Inflammatory macrophage treated with lipopolysaccharide for 4 hours (primary cell): ENCODE measurements at places on chromosomes 5 and 9.

GRCh38 chr5:144864118-144864517 is 693.4 kb downstream of the KCTD16 start:
- DNase-seq: no peak

DNA sequence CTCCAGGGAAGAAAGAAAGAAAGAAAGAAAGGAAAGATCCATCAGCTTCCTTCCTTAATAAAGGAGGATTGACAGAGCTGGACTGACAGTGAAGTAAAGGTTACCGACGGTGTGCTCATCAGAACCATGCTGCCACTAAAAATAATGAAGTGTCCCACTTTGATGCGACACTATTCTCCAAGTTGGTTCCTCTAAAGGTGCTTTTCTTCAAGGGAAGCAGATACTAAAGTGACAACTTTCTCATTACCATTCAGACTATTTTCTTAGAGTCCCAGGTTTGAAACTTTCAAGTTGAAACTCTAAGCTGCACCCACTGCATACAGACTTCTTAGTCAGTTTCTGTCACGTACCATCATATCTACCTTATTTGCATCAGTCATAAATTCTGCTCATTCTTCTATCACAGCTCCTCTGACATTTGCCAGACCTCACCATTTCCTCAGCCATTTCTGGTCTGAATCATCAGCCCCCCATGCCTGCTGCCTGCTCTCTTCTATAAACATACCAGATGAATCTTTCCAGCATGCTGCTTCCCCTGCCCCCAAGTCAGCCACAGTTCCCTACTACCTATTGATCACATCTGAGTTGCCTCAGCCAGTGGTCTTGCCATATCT is 177.6 kb downstream of the DEPDC1B start:
- peak; percentile 54 for DNase-seq

GRCh38 chr9:128025736-128026135 is 41.4 kb downstream of the NAIF1 start:
- DNase-seq: no peak

DNA sequence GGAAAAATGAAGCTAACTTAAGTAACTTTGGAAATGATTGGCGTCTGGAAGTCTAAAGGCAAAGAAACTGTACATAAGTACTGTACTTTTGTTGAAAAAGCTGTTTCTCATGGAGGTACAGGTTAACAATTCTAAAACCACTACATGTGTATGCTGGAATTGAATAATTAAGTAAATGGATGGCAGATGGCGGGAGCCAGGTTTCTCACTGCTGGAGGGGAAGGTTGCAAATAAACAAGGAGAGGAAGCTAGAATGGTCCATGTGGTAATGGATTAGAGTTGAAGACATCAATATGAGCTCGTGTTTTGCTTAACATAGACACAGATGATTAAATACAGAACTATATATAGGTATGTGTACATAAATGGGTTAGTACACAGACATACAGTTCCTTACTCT is 43.2 kb upstream of the ASTN2 start:
- no peak for DNase-seq

DNA sequence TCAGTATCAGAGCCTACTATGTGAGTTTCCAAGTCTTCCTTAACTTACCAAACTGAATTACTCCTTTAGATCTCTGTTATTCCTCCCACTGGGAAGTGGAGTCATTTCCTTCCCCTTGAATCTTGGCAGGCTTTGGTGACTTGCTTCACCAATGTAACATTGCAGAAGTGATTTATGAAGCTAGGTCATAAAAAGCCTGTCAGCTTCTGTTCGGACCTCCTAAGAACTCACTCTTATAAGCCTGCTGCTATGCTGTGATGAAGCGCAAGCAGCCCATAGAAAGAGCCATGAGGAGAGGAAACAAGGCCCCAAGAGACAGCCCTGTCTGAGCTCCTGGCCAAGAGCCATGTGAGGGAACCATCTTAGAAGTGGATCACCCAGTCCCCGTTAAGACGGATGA is 14.2 kb upstream of the FOXB2 start:
- no peak for DNase-seq

DNA sequence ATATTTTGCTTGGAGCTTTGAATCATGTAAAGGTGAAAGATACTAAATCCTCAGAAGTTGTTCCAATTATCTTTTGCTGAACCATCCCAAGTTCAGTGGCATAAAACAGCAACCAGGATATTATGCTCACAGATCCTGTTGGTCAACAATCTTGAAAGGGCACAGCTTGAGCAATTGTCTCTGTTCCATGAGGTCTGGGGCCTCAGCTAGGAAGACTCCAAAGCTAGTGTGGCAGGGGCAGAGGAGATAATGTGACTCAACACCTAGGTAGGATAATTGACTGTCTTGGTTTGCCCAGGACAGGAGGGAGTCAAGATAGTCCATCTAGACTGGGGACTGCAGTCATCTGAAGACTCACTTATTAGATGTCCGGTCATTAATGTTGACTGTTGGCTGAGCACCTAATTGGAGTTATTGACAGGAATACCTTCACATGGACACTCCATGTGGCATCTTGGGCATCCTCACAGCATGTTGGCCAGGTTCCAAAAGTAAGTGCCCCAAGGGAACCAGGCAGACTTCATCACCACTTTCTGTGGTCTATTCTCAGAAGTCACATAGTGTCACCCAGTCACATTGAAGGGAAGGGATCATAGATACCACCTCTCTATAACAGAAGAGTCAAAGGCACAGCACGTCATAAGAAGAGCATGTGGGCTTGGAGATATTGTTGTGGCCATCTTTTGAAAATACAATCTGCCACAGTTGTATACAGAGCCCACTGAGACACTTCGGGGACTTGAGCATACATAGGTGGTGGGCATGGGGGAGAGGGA is 88.4 kb upstream of the GPBP1 start:
- DNase-seq: no peak

DNA sequence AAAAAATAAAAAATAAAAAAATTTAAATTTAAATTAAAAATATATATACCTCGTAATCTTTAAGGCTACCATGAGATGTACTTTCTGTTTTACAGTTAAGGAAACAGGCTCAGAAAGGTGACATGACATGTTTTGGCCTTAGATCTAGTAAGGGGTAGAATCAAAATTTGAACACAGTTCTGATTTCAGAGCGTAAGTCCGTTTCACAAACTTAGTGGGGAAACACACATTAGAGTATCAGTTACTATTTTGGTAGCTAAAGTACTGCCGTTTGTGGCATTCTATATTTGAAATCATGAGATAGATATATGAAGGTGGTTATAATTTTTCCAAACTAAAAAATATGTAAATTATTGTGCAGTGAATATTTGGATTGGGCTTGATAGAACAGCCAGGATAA is 186.2 kb downstream of the DENND1A start:
- no peak for DNase-seq

GRCh38 chr5:122264610-122265009 is 47.4 kb upstream of the SNCAIP start:
- no peak for DNase-seq

DNA sequence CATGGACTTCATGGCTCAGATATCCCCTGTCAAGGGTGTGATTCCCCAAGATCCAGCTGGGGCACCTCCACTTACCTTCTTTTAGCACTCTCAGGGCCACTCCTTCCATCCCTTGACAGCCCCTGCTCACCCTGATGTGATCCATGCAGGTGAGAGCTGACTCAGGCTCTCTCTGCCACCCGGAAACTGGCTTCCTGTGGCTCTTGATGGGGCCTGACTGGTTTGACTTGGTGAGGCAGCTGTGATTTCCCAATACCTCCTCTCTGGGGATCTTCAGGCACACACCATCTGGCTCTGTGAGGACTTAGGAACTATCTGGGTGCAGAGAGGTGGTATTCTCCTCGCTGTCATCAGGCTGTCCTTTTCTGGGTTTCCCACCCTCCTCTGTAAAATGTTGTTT is 7.9 kb upstream of the FAT2 start:
- DNase-seq: no peak

GRCh38 chr9:2120926-2121689 is 106.0 kb downstream of the SMARCA2 start:
- no peak for DNase-seq

GRCh38 chr5:140553657-140554056 is 3.6 kb downstream of the SRA1 start:
- peak; percentile 58 for DNase-seq

DNA sequence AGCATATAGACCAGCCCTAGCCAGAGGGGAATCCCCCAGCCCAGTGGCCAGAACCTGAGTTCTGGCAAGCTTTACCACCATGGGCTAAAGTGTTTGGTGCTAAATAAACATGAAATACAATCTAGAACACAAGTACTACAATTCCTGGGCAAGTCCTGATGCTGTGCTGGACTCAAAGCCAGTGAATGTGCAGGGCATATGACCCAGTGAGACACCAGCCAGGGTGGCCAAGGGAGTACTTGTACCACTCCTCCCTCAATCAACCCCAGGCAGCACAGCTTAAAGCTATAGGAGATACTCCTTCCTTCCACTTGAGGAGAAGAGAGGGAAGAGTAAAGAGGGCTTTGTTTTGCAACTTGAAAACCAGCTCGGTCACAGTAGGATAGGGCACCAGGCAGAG is 63.6 kb downstream of the SSBP2 start:
- no peak for DNase-seq

DNA sequence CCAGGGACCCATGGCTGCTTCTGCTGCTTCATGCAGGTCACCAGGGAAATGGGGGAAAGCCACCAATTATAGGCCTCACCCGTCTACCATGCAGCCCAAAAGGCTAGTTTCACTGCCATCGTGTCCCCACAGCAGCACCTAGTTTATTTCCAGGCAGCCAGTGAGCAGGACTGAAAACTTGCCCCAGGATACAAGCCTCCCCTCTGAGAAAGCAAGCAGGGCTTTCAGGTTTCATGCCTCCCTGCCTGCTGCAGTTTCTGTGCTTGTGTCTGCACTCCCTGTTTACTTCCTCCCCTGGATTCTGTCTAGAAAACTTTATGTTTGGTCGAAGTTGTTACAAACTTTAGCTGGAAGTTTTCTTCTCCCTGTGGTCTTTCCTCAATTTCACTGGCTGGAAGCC is 319.1 kb downstream of the ANXA1 start:
- no peak for DNase-seq

DNA sequence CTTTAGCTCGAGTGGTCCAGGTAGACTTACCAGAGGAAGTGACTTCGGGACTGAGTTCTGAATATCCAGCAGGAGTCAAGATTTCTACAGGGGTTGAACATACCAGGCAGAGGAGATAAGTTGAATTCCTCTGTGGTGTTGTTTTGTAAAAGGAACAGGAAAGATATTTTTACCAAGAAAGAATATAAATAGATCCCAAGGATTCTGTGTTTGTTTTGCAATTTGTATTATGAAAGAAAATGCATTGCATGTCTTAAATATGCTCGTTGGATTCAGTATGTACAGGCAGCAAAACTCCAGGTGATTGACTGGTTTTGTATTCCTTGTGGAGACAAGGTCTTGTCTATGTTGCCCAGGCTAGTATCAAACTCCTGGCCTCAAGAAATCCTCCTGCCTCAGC is 197.8 kb downstream of the FRMD3 start:
- no peak for DNase-seq

GRCh38 chr5:73311291-73312110 is 137.1 kb downstream of the FOXD1 start:
- no peak for DNase-seq

DNA sequence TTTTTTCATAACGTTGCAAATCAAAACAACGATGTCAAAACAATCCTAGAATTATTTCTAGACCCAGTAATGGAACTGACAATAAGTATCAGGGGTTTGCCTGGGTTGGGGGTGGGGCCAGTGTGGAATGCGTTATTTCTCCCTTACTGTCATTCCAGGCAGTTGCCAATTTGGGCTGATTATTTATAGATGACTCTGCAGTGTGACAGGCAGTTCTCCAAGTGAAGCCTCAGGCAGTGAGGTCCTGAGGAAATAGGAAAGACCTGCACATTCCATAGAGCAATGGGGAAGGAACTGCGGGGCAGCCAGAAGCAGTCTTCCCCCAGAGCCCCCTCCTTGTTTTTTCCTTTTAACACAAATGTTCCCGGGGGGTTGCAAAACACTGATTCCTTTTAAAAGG is 179.0 kb downstream of the YTHDC2 start:
- DNase-seq: no peak

DNA sequence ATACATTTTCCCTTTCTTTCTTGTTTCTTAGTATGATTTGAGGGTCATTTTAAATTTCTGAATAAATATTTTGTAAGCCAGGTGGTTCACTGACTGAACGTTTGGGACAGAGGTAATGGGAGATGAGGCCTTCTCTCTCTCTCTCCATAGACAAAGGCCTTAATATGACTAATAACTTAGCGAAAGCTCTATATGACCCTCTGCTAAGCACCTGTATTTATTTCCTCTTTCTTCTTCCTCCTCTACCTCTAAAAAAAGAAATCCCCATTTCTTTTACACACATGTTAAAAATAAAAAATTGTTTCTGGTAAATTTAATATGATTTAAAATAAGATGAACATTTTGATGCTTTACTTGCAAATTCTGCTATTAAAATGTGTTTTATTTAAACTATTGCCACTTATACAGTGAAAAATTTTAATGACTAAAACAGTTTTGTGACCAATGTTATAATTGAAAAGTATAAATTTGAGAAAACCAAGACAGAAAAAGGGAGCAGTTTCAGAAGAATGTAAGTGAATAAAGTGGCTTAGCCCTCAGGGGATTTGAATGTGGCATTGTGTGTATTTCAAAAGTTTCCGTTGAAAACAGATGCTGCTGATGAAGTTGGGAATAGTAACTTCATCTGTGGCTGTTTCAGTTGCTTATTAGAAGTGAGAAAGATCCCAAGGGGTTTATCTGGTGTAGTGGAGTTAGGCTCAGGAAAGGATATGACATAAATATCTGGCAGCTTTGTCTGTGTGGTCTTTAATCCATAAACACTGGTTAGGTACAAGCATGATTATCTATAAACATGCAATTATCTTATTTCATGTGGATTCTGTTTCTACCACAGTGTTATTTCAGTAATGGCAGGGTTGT is 128.6 kb upstream of the GRHPR start:
- no peak for DNase-seq

GRCh38 chr5:34749431-34749873 is 89.5 kb upstream of the TTC23L start:
- DNase-seq: no peak

GRCh38 chr5:37120270-37120669 is 128.9 kb downstream of the CPLANE1 start:
- no peak for DNase-seq

DNA sequence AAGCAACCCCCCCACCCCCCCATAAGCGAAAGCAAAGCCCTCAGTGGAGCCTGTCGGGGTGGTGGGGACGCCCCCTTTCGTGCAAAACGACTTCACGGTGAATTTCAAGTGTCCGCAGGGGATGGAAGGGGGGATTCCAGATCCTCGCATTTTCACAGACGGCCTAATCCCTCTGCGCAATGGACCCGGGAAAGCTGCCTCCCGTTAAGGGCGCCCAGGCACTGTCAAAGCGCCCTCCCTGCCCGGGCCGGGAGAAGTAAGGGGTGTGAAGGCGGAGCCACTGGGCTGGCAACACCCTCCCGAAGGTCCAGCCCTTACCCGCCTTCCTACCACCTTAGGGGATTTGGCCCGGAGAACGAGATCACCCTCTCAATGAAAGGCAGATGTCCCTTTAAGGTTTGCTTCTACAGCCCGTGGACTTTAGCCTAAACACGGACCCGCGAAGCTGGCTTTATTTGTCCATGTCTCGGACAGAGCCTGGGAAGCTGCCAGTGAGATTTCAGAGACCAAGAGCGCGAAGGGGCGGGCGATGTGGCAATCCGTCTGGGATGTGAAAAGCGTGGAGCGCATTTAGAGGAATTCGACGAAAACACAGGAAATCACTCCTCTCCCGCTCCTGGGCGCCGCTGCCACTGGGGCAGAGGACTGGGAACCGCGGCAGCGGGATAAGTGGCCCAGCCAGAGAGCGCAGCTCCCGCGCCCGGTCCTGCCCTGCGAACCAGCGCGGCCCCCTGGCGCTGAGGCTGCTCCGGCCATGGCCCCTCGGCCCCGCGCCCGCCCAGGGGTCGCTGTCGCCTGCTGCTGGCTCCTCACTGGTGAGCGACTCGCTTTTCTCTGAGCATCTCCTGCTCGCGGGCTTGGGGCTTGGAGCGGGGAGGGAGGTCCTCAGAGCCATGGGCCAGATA is at the start of the genes ITGA1 and PELO:
Gene ITGA1 (plus strand): TSS at position 317 of the 905 bp plus-strand sequence. CDS start 438 bp downstream, at position 755.
Gene PELO (plus strand): TSS at position 317 of the 905 bp plus-strand sequence. CDS start 12,479 bp downstream, outside the sequence.
- peak; percentile 46 for DNase-seq
